HEK293T (cell line): ENCODE measurements at places on chromosomes 13 and 19.

DNA sequence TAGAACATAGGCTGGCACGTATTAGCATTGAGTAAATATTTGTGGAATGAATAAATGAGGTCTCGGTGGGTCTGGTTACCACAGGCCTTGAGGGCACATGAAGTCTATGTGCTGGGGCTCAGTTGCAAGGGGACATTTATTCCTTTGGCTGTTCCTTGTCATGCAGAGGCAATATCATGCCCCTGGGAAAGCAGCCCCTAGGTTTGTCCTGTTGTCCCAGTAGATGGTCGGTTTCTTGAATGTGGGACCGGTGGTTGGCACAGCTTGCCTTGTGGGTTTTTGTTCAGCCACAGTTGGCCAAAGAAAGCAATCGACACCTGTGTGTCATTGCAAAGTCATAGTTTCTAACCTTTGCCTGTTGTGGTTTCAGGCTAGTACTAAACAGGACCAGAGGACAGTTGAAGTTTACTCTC lies 24.7 kb upstream of the GPR183 start:
- DNase-seq, result no peak

DNA sequence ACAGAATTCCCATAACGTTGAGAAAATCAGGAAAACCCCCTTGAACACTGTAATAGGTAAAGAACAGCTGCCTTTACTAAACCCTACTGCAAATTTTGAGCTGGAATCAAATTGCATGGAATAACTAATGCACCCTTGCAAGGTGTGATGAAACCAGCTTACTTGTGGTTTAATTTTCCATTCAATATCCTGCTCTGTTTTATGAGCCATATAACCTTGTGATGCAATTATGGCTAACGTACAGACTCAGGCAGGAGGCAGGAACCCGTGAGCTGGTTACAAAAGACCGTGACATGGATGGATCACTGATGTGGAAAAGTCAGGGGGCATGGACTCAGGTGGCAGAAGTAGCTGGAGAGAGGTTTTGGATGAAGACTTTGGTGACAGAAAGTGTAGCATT lies 438.6 kb downstream of the COG6 start:
- no peak for DNase-seq

DNA sequence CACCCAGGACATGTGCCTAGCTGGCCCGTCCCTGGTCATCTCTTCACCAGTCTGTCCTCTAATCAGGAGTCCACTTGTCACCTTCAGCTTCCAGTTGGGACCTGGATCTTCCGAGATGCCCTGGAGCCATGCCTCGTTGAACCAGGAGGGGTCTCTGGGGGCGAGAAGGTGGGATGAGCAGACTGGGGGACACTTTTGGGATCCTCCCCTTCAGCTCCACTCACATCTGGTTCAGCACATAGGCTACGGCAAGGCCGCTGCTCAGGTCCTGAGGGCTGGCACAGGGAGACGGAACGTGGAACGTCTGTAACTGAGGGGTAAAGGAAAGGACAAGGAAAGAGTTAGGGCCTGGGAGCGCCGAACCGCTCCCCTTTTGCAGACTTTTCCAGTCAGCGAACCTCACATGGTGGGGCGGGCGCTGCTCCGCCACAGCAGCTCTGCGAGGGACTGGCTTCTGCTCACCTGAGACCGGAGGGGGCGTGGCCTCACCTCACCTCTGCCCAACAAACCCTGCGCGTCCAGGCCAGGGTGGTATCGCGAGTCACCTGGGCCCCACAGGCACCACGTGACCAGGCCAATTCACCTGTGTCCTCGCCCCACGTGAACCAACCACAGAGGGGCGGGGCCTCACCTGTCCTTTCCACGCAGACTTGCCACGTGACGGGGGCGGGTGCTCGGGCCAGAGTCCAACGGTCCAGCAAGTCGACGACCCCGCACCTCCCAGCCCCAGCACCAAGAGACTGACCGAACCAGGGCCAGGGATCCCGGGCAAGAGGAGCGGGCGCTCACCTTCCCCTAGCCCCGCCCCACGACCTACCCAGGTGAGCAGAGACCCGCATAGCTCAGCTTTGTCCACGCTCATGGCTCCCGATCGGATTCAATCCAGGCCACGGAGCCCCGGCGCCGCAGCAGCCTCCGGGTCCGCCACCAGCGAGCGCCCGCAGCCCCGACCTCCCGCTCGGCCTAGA lies at the start of gene HOOK2:
HOOK2 (minus strand) TSS at position 965 of the 968 bp plus-strand sequence; CDS start at position 862, 103 bp downstream.
- DNase-seq, result no peak

- no peak for DNase-seq
Observed at GRCh38 chr13:25118378-25118905, 22.5 kb downstream of the PABPC3 start.

DNA sequence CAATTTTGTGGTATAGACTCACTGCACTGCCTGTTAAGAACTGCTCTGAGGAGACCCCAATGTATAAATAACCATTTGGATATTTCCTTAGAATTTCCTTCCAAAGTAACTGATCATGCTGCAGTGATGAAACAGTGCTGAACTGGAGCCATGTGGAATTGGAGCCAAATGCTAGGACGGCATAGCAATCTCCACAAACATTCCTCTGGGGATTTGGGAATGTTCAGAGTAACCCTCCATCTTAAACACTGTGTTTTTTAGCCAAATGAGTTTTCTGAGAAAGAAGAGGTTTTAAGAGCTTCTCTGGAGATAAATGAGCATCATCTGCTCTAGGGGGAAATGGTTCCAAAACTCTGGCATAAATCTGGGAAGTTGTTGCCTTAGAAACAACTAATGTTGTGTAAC lies 98.2 kb downstream of the OLFM4 start:
- DNase-seq, result no peak

DNA sequence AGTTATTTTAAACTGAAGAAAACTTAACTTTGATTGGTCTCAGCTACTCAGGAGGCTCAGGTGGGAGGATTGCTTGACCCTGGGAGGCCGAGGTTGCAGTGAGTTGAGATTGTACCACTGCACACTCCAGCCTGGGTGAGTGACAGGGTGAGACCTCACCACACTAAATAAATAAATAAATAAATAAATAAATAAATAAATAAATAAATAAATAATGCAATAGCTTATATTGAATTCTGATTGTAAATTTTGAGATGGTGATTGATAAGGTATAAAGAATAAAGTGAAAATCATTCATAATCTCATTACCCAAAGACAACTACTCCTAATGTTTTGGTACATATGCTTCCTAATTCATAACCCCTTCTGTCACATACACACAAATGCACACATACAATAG lies 58.1 kb downstream of the TUBA3C start:
- no peak for DNase-seq

GRCh38 chr13:44147233-44147632 lies 226.4 kb upstream of the SERP2 start:
- DNase-seq, result no peak

DNA sequence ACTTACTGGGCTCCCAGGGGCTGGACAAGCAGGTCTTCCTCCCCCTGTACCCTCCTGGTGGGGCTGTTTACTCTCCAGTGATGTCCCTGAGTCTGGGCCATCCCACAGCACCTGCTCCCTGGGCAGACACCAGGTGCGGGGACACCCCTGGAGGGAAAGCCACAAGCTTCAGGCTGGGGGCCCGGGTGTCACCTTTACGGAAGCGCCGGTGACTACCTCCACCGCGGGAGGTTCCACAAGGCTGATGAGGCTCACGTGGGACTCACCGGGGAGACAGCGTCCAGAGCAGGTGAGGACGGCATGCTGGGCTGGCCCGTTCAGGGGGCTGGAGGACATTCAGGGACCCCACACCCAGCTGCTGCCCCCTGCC lies 24.9 kb downstream of the NFILZ start:
- DNase-seq, result no peak

DNA sequence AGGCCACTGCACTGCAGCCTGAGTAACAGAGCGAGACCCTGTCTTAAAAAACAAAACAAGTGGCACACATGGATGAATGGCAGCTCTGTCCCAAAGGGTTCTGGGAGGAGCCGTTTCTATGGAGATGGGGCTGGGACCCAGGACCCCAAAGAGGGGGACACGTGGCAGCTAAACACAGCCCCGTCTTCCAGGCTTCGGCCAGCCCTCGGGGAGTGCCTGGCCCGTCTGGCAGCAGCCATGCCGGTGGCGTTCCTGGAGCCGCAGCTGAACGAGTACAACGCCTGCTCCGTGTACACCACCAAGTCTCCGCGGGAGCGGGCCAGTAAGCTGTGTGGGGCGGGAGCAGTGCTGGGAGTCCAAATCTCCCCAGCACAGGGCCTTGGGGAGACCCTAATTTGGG lies 82.4 kb downstream of the RYR1 start:
- DNase-seq, result no peak

DNA sequence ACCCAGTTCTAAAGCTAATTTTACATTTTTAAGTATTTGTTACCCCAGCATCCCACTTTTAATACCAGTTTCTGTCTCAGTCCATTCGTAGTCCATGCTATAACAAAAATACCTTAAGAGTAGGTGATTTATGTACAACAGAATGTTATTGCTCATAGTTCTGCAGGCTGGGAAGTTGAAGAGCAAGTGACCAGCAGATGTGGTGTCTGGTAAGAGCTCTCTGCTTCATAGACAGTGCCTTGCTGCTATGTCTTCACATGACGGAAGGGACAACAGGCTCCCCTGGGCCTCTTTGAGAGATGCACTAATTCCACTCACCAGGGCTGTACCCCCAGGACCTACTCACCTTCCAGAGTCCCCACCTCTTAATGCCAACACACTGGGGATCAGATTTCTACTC lies 96.6 kb downstream of the COL4A2 start:
- no peak for DNase-seq

DNA sequence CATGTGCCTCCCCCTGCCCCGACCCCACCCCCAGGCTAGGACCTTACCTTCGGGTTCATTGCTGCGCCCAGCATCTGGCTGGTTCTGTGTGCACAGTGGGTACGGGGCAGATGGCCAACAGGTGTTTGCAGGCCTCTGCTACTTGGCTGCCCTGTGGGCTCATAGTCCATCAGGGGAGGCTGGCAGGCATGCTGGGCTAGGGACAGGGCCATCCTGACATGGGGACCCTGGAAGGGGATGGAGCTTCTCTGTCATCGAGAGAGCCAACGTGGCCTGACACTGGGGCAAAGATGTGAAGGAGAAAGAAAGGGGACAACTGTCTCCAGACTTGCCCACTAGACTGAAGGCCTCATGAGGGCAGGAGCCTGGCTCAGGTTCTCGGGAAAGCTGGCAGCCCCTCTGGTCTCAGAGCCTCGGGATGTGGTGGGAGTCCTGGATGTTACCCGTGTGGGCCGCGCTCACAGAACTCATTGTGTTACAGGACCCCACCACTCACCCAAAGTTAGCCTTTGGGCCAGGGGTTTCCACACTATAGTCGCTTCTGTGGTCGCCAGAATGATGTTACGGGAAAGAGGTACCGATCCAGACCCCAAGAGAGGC lies 4.7 kb downstream of the ZNF536 start:
- DNase-seq, result no peak

DNA sequence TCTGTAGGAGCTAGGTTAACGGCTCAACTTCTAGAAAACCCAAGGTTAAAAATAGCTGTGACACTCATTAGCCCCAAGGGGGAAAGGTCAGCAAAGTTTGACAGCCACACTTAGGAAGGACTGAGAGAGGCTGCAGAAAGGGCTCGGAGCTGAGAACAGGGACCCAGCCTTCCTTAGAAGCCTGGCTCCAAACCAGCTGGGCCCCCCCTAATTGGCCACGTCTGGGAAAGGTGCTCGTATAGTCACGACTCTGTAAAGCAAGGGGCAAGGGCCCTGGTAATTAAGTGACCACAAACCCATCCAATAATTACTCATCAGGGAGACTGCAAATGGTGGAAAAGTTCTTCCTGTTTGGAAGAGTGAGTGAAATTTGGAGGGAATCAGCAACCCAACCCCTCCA lies 90.5 kb downstream of the RNASEH2B start:
- no peak for DNase-seq

- DNase-seq, result peak; percentile 58
Observed at GRCh38 chr13:31431722-31432137, 232.0 kb downstream of the B3GLCT start.

GRCh38 chr13:89678466-89679121 lies 1668.9 kb upstream of the MIR17HG start:
- DNase-seq, result no peak

- no peak for DNase-seq
Observed at GRCh38 chr19:2250766-2251105, 1.6 kb downstream of the AMH start.

DNA sequence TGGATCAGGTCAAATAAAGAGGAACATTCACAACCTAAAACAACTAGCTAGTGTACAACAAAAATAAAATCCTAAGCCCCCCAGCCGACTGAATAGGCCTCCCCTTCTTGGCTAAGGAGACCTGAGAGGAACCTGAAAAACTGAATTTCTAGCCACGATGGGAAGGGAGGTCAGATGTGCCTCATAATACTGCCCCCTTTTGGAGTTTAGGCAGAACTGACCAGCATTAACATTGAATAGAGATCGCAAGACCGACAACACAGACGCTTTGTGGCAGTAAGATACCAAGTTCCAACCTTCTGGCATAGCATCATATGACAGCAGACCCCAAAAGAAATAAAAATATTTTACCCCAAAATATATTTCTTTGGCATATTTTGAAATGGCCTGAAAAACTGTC lies 15.9 kb downstream of the CBY2 start:
- peak; percentile 49 for DNase-seq

GRCh38 chr13:72886272-72887067 lies 104.5 kb downstream of the PIBF1 start:
- DNase-seq, result no peak

GRCh38 chr13:92843549-92843948 lies 383.1 kb upstream of the GPC6 start:
- peak; percentile 22 for DNase-seq

DNA sequence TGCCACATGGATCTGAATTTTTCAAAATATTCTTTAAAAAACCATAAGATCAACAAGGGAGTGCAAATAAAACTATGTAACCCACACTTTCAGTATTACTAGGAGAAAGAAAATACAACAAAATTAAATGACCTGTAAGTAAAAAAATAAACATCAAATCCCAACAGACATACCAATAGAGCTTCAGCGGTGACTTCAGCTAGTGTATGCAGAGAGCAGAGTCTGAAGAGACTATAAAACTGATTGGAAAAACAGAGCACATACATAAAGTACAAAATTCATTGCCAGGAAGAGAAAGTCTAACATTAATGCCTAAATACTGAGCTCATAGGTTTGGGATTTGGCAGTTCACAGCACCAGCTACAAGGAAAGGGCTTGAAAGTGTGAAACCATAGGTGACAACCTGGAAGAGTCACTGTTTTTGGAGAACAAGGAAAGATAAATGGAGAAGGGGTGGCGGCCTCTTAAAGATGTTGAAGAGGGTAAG lies 291.1 kb downstream of the LMO7 start:
- DNase-seq, result no peak

DNA sequence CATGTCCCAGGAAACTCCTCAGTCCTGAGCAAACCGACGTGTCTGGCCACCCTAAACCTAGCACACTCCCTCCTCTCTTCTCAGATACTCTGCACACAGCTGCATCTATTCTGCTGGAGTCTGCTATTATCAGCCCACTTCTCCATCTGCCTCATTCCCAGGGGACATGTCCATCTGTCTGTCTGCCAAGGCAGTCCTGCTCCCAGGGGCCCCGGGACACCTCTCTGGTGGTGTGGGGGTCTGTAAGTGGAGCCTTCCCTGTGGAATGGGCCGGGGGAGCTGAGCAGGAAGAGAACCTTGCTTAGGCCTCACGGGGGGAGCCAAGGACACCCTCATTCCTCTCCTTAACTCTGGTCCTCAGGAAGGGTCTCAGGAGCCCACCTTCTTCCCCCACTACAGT lies 72.7 kb downstream of the ERICH6B start:
- no peak for DNase-seq
